ENCODE measurements at places on chromosomes 5 and 9.

DNA sequence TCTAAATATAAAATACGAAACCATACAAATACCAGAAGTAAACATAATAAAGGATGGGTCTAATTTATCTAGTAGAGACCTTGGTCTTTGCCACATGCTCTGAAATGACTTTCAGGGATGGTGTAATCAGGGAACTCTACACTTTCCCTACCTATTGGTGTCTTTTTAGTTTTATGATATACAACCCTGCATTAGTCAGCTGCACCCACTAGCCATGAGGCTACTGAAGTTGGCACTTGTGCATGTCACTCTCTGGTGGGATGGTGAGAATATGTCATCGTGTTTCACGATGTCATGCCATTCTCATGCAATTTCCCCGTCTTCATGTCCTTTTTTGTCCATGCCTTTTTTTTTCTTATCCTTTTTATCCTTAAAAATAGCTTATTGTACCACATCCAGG is 234.9 kb upstream of the ACTBL2 start:
- DNase-seq: no peak

- DNase-seq: no peak
These were observed 99.1 kb downstream of the CFAP90 start for GRCh38 chr5:7751874-7752273.

- DNase-seq: no peak
These were observed 213.6 kb upstream of the KCNN2 start for GRCh38 chr5:114148253-114148652.

DNA sequence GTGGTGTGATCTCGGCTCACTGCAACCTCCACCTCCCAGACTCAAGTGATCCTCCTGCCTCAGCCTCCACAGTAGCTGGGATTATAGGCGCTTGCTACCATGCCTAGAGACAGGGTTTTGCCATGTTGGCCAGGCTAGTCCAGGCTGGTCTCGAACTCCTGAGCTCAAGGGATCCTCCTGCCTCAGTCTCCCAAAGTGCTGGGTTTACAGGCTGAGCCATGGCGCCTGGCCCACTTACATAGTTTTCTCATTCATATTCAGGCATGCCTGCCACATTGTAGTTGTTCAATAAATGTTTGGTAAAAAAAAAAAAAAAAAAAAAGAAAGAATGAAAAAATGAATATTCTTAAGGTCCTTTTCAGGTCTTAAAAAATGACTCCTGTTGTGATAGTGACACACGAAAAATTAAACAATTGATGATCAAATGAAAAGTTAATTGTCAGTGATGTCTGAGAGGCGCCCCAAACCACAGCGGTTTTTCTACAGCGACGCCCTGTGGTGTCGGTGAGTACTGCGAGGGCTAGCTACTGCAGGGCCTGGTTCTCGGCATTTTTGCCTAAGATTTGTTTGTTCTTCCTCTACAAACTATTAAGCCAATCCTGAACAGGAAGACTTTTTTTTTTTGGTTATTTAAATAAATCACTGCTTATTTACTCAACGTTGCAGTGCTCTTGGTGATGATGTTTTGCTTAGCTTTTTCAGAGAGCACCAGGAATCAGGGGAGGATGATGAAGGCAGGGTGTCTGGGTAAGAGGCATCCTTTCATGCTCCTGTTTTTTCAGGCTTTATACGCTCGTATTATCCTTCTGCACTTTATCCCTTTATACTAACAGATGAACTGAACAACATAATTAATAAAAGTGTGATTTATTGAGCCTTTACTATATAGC is 67.0 kb upstream of the DPYSL3 start:
- DNase-seq: no peak

DNA sequence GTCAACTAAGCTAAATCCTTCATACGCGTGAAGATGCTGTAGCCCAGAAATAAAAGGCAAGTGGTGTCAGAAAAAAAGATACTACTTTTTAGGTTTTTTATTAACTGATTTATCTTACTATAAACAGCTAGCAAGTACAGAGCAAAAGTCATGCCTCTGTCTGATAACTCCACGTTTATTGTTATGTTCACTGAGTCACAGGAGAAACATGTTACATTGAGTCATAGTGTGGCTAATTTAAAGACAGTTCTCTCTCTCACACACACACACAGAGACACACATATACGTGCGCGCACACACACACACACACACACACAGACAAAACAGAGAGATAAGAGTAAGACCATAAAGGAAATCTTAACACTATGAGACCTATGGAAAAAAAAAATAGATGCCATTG is 770.0 kb upstream of the CDH10 start:
- no peak for DNase-seq

DNA sequence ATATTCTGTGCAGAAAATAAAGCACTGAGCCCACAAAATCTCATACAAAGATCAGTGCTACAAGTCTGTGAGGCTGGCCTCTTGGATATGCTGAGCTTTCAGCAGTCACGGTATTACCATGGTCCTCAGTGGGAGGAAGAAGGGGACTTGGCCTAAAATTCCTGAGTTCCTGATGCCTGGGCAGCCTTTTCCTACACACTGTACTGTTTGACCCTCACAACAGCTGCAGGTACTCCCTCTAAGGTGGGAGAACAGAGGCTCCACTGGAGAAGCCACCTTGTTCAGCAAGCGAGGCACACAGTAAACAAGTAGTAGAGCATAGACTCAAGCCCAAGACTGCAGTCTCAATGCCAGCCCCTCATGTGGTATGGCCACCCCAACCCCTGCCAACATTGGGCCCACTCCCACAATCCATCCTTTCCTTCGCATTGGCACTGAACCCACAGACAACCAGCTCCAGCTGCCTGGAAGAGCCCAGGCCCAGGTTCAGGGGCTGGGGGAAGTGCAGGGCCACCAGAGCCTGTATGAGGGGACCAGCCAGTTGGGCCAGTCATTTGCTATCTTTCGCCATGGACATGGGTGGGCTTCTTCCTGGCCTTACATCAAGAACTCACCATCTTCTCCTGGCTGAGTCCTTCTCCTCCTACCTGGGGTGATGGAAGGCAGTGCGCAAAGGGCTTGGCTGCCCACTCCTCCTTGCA is 14.3 kb downstream of the ACSL6 start:
- no peak for DNase-seq

GRCh38 chr5:157143127-157143971 is 684 bp upstream of the MED7 start:
- DNase-seq: peak; percentile 28

- no peak for DNase-seq
These were observed 188.7 kb downstream of the HSPA4 start for GRCh38 chr5:133240425-133241091.

DNA sequence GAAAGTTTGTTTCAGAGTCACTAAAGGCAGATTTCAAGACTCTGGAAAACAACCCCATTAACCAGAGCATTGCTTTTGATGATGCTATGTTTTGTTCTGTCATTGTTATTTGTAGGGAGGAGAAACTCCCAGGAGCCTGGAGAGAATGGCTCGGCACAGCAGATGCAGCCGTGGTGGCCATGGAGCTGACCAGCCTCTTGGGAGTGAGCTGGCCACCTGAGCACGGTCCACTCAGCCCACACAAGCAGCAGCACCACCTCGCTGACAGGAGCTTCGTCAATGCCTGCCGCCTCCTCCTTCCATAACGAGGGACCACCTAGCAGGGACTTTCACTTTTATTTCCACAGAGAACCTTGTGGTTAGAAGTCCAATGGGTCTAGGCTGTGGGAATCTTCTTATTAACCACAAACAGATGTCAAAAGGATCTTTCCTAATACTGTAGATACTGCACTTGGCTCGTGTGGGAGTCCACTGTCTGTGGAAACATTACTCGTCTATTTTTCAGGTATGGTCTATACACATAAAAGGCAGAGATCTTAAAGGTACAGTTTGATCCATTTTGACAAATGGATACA is 21.0 kb upstream of the SMIM32 start:
- no peak for DNase-seq
